ENCODE measurements at places on chromosomes 2 and 18.

DNA sequence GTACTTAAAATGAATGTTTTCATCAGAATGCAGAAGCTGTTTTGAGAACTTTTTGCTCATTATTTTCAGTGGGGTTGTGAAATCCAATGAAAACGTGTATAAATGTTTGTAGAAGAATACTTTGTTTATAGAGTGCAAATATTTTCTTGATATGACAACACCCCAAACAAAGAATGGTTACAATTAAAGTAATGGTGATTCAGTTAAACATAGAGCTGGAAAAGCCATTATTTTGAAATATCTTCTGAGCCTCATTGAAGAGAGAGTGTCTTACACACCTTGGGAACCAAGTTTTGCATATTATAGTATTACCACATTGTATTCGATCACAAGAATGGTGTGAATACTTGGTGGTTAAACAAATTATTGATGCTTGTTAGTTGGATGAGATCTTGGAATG, 48.7 kb downstream of the SPTBN1 start:
- DNase-seq: no peak

DNA sequence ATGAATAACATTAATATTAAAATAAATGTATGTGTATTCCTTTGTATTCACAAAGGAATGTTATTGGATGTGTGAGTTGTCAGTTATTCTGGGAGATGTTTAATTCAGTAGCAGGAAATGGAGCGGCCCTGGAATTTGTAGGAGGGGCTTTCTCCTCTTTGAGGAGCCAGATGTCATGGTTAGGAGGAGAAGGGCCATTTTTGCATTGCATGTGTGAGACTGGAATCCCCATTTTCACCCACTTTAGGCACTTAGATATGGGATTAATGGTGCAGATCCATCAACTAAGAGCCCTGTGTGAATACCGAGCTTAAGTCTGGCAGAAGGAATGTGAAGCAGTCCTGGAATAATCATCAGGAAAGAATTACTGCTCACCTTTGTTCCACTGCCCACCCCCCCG, 439.2 kb downstream of the PARD3B start:
- DNase-seq: no peak

DNA sequence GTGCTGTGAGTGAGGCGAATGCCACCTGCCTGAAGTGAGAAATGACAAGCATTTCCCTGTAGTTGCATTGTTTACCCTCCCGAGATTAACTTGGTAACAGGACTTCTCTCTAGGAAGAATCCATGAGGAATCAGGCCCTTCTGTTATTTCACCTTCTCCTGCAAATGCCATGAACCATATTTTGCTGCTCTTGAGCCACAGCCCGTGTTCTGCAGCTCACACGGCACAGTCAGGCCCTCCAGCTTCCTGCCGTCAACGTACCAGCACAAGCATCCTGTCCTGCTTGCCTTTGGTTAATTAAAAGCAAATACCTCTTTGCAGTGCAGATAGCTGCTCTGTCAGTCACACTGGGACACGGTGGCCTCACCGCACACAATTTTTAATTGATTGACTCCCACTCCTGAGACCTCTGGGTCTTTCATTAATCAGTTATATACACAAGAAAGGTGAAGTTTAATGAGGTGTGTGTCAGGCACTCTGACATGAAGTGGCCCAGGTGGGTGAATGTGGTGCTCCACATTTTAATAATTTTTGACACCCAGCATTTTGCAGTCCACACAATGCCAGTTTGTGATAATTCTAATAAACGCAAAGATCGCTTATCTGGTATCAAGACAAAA, 95.3 kb upstream of the ASB18 start:
- DNase-seq: no peak

- DNase-seq: peak; percentile 13
Observed at GRCh38 chr2:212005085-212005671, 533.4 kb downstream of the ERBB4 start.

DNA sequence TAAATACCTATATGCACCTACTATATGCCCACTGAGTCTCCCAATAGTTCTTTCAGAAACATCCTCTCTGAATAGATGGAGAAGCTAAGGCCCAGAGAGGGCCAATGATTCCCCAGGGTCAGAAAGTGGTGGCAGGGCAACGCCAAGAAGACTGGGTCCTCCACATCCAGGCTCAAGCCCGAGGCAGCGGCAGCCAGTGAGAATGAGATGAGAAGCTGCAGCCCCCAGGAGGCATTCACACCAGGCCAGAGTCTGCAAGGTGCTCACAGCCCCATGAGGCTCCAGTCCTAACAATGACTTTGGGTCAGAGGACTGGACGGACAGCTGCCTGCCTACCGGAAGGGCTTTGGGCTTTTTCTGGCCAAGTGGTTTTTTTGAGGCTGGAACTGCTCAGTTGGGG, 3.5 kb downstream of the TEX261 start:
- DNase-seq: no peak

All from amniotic stem cell (primary cell).